ENCODE measurements at places on chromosomes 3 and 15.

DNA sequence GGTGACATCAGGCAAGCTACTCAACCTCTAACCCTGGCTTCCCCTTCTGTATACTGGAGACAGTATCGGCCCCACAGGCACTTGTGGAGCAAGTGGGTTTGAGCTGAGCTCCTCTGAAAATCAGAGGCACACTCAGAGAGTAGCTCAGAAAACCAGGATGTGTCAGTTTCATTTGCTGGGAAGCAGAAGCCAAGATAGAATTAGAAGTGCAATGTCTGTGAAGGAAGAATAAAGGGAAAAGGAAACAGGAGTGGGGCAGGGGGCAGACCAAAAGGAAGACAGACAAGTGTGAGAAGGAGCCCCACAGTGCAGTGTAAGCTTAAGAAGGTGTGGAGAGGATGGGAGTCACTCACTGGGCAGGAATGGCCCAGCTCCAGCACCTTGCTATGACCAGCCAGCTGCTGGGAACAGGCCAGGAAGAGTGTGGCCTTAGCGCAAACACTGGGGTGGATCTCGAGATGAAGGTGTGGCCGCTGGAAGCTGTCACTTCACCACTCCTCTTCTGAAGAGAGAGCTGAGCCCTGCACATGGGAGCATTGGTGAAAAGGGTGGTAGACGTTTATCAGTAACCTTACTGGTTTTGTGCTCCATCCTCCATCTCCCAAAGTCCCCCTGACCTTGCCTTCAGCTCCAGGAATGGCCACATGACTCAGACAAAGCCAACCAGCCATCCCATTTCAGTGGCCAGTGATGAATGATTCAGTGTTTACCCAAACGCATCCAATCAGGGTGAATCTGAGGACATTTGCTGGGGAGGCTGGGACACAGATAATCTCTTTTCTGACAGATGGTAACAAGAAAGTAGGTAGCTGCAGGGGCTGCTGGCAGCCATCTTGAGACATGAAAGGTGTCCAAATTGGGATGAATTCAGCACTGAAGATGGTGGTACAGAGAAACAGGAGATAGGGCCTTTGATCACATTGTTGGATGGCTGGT, 108.4 kb downstream of the SHQ1 start:
- DNase-seq: no peak

- no peak for DNase-seq
Measured at GRCh38 chr15:94844538-94845389, 613.4 kb downstream of the MCTP2 start.

DNA sequence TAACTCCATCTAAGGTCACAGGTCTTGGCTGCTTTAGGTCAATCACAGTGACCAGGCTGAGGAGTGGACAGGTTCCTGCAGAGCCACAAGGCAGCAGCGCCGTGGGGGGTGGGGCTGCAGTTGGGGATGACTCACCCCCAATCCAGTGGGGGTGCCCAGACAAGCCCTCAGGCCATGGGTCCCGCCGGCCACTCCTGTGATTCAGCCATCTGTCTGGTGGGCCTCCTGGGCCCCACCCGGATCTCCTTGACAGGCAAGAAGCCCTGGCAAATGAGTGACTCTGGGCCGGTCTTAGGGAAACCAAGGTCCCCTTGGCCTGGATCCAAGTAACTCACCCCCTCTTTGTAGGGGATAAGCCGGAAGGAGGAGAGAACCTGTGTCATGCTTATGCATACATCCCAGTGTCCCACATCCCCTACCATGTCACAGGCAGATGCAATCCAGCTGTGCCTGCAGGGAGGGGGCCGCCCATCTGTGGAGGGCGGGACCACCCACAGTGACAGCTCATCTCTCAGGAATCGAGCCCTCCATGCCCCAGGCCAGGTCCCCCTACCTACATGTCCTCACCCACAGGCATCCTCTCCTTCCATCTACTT, 495 bp upstream of the COL7A1 start:
- DNase-seq: no peak

DNA sequence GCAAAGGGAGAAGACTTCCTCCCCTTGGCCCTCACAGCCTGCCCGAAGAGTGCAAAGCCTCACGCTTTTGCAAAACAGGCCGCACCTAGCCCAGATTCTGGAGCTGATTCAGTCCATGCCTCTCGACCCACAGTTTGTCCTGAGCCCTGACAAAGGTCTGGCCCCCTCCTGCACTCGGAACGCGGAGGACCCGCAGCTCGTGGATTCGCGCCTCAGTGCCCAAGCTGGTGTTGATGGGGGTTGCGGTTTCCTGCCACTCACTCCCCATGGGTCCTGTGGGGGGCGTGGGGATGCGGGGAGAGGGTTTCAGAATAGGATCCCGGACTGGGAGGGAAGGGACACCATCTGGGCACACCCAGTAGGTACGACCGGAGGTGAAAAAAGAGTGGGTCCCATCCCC, 594 bp upstream of the CRABP1 start:
- DNase-seq: no peak

DNA sequence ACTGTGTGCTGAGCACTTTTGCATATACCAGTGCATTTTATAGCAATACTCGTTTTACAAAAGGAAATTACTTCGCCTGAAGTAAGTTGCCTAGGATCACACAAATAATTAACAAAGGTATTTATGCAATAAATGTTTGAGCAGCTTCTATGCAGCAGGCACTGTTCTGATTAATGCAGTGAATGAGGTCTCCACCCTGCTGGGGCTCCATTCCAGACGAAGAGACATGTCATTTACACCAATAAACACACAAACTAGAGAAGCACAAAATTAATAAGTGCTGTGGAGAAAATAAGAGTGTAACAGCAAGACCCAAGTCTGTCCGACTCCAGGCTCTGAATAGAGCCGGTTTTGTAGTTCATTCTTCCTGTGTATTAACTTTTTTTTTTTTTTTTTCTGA, 17.5 kb downstream of the NOX5 start:
- no peak for DNase-seq

DNA sequence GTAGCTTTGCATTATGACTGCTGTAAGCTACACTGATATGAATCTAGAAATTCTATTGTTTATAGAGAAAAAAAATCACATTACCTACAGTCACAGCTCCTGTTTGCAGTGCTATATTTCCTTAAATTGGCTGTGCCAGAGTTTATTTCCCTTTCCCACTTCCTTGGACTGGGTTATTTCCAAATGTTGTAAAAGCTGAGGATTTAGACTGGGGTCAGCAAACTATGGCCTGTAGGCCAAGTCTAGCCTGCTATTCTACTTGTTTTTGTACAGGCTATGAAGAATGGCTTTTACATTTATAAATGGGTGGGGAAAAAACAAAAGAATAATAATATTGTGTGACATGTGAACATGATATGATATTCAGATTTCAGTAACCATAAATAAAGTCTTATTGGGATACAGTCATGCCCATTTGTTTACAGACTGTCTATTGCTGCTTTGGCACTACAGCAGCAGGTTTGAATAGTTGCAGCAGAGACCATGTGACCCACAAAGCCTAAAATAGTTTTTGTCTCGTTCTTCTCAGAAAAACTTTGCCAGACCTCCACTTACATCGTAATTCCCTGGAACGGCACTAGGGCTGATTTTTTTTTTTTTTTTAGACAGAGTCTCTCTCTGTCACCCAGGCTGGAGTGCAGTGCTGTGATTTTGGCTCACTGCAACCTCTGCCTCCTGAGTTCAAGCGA, 7.8 kb downstream of the GLDN start:
- no peak for DNase-seq

GRCh38 chr3:194139814-194140391, 4.0 kb downstream of the HES1 start:
- no peak for DNase-seq
